ENCODE measurements at places on chromosomes 3 and 15.

GRCh38 chr3:48788544-48789162, 59.0 kb downstream of the PRKAR2A start:
- DNase-seq, result no peak

GRCh38 chr3:188947401-188948280, 224.1 kb upstream of the TPRG1 start:
- peak; percentile 82 for DNase-seq

- peak; percentile 39 for DNase-seq
These were observed 525.8 kb upstream of the PROK2 start for GRCh38 chr3:72310419-72311380.

DNA sequence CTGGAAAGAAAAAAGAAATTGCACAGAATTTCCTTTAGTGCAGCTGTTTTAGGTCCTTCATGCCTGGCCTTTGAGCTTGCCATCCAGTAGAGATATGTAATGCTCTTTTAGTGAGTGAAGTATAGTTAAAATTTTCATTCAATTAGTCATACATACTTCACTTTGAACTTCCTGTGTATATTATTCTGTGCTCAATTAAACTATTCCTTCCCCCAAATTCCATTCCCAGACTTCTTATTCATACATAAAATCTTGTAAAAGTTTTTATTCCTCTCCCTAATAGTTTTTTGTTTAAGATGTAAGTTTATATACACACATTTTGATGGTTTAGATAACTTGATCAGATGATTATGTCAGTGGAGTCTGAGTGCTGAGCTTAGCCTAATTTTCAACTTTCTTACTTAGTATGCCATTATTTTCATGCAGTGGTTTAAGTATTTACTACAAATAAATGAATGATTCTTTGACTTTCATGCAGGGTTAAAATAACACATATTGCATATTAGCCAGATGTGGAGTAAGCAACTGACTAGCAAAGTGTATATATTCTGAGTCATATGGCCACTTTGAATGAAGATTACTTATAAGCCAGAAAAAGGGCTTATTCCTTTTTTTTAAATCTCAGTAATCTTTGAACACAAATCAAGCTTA, 42.5 kb upstream of the ABHD10 start:
- DNase-seq, result no peak

DNA sequence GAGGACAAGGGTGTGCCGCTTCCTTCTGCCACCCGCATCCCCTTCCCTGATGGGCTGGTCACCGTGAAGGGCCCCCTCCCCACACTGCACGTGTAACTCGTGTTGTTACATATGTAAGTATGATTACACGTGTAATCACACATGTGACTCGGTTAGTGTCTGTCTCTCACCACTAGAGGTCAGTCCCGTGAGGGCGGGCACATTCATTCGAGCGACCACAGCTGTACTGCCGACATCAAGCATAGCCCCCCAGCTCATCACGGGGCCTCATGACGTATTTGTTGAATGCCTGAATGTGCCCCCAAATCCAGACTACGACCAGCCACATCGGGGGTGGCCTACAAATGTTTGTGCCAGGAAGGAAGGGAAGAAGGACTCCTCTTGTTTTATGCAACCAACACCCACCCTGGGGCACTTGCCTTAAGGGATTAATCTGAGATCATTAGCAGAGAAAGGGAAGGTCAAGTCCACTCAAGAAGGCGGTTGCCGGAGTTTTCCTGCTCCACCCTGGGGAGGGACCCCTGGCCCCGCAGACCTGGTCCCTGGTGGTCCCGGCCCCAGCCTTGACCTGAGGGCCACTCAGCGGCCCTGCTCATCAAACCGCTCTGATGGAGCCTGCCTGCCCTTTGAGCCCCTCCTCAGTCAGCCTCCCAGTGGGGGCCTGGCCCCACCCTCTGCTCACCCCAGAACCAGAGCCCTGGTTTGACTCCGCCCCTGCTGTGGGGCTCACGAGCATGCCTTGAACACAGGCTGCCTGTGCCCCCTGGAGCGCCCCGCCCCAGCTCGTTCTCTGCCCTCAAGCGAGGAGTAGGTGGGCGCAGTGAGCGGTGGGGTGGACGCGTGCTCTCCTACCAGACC, 52.8 kb downstream of the RGMA start:
- peak; percentile 40 for DNase-seq

GRCh38 chr3:34106879-34107278, 308.4 kb downstream of the PDCD6IP start:
- DNase-seq, result peak; percentile 35

GRCh38 chr3:185764980-185765370, 59.9 kb downstream of the IGF2BP2 start:
- DNase-seq, result no peak

DNA sequence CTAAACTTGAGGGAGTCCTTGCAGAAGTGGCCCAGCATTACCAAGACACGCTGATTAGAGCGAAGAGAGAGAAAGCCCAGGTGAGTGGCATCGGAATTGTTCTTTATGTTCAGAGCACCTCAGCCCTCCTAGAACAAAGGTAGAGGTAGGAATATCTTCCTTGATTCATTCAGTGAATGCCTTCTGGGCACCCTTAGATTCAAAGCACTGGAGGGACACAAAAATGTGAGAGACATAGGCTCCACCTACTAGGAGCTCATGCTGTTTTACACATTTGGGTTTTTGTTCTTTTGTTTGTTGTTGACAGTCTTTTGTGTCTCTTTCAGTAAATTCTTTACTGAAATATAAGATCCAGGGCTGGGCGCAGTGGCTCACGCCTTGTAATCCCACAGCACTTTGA, 68.2 kb downstream of the IQGAP1 start:
- DNase-seq, result no peak

DNA sequence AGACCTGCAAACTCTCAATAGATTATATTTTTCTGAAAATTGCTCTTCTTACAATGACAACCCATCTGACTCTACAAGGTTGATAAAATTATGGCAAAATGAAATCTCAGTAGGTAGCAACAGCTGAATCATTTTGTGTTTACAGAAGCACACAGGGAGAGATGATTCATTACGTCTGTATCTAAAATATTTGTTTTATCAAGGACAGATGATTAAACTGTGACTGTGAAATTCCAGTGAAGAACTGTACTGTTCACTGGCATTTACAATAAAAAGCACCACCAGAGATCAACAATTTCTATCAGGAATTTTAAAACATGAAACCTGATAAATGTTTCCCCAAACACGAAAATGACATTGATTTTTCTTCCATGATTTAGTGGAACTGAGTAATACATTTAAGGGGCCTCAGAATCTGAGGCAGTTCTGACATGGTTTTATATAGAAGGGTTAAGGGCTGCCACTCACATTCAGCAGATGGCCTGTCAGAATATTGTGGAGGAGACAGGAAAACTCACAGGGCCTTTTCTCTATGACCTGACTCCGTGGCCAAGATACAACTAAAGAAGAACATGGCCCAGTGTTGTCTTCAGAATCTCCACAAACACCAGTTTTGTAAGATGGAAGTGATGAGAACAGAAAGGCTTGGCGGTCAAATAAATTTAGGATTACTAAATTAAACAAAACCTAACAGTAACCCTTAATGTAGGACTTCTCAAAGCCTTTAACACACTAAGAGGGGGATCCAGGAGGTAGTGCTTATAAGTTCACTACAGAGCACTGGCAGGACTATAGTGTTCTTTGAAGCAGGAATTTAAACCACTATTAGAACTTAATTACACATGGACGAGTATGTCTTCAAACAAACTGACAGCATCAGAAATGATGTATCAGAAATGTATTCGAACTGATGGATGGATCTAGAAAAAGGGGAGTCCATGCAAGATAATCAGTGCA, 25.9 kb downstream of the RAD18 start:
- no peak for DNase-seq

- peak; percentile 37 for DNase-seq
These were observed 57.7 kb downstream of the BFSP2 start for GRCh38 chr3:133457465-133458067.

DNA sequence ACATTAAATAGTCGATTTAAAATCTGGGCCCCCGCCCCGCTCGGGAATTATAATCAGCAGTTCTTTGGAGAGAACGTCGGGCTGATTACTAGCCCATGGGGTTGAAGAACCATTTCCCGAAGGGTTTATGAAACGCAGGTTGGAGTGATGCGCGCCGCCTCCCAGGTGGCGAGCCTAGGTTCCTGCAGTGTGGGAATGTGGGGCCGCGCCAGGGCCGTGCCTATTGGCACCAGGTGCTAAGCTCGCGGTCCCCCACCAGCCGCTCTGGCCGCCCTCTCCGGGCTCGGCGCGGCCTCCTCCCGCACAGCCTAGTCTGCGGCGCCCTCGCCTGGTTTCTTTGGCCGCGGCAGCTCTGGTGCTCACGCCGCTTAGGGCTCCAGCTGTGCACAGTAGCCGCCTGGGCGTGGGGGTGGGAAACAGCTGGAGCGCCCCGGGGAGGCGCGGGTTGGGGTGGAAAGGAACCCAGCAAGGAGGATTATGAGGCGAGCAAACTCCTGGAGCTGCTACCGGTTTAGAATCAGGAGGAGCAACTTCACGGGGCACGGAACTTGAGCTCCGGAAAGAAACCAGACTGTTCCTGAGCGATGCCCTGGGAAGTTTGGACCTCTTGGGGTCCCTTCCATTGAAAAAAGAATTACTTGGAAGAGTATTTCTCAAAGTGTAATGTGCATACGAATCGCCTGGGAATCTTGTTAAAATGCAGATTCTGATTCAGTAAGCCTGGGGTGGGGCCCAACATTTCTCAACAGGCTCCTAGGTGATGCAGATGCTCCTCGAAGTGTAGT, 5.6 kb upstream of the MECOM start:
- peak; percentile 58 for DNase-seq

GRCh38 chr15:52652984-52653383, 26.2 kb downstream of the ATOSA start:
- DNase-seq, result no peak

DNA sequence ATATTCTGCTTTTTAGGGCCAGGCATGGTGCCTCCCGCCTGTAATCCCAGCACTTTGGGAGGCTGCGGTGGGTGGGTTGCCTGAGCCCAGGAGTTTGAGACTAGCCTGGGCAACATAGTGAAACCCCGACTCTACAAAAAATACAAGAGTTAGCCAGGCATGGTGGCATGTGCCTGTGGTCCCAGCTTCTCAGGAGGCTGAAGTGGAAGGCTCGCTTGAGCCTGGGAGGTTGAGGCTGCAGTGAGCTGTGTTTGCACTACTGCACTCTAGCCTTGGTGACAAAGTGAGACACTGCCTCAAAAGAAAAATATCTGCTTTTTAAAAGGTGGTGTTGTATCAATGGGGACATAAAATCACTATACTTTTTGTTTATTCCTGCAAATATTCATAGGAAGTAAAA, 112.8 kb downstream of the C3orf38 start:
- no peak for DNase-seq

DNA sequence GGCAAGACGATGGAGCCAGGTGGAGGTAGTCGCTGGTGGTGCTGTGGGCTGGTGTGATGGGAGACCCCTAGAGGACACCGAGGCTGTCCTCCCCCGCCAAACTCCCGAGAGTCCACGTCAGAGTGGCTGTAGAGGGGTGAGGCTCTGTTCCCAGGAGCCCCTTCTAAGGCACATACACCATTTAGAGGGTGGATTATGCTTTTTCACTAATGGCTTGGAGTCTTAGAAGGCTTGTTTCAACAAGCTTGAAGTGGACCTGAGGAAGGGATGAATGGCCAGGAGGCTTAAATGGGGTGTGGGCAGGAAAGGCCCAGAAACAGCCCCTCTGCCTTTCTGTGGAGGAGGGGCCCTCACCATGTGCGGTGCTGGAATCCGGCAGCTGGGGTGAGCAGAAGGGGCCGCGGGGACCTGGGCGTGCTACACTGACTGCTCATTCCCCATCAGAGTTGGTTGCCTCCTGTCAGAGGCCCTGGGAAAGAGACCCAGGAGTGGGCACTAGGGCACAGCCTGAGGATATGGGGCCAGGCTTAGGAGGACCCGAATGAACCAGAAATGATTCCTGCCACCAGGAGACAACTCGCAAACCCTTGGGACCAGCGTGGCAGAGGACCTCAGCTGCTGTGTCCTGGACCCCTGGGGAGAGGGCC, 66.2 kb downstream of the FEM1B start:
- DNase-seq, result no peak

DNA sequence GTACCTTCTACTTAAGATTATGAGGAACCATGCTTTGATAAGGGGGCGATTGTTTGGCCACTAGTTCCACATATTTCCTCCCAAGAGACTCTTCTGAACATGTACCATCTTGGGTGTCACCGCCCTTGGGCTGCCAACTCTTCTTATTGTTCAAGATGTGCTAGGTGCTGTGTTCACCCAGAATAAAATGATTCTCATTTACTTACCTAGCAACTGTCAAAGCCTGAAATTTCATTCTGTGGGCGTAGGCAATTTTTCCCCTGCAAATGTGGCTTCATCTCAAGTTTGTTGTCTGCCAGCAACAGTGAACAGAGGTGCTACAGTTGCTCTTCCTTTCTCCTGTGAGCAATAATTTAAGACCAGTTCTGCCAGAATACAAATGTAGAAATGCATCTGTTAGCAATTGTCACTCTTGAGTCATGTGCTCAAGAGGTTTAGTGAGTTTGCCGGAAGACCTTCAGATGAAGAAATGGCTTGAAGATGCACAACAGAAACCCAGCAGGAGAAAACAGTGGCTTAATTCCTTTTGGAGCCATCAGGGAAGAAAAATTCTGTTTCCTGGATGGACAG, 41.3 kb upstream of the RARB start:
- no peak for DNase-seq

- no peak for DNase-seq
These were observed 44.5 kb downstream of the CRABP1 start for GRCh38 chr15:78384651-78385050.

DNA sequence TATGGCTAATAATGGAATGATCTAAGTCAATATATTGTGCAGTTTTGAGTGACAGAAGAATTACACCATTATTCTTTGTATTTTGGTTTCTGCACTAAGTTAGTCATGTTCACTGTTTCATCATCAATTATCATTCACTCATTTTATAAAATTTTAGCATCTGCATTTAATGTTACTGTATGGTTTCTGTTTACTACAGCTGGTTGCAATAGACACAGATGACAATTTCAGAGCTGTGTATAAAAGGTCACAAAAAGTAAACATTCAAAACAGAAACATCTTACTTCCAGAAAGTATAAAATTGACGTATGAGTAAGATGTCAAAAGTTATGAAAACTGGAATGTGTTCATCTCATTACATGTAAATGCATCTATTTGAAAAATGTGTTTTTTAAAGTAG, 111.1 kb upstream of the GBE1 start:
- DNase-seq, result peak; percentile 12

DNA sequence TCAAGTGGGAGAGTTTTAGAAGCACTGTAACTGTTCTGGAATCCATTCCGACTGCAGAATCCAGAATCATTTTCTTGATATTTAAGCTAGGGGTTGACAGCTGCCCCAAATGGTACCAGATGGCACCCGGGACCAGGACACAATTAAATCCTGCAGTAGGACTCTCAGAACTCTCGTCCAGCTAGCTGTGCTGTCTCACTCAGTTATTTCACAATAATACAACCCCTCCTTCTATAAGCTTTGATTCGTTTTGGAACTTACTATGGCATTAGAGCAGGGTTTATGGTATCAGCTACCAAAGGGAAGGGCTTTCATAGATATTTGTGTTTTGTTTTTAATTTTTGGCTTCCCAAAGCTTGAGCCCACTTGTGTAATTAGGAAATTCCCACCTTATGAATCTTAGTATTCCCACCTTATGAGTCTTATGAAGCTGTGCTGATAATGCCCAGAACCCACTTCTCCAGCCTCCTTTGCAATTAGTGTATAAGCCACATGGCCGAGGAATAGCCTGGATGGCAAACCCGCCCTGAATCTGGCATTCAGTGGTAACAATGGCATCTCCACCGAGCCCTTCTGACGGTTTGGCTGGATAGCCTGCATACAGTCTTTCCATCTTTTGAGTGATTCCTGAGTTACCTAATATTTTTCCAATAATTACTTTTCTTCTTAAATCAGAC, 120.1 kb downstream of the UACA start:
- DNase-seq, result no peak

GRCh38 chr15:85480923-85481322, 100.5 kb downstream of the AKAP13 start:
- DNase-seq, result no peak

- no peak for DNase-seq
These were observed 16.0 kb downstream of the WDR73 start for GRCh38 chr15:84638103-84638502.

Measured in inflammatory macrophage treated with lipopolysaccharide for 4 hours (primary cell).